ENCODE measurements at places on chromosomes 13 and 19.
A peak's percentile ranks its signal among the peaks of the same experiment; 100 is the strongest.

DNA sequence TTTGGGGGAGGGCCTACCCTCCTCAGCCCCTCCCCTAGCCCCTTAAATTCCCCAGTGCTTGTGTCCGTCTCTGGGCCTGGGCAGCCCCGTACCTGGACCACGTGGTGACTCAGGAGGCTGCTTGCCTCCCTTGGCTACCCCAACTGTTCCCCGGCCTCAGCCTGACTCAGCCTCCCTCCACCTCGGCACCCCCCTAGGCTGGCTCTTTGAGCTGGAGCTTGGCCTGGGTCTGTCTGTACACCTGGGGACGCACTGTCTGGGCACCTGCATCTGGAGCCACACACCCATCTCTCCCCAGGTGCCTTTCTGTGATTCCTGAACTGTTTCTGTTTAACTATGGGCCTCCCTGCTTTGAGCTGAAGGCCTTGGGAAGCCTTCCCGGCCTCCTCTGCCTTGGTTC is 1.8 kb upstream of the KLK14 start:
- no peak for DNase-seq

GRCh38 chr19:48633148-48634035 is 3.8 kb downstream of the DBP start:
- DNase-seq: no peak

- DNase-seq: no peak
These were observed 3.0 kb downstream of the ANKRD10 start for GRCh38 chr13:110911880-110912279.

DNA sequence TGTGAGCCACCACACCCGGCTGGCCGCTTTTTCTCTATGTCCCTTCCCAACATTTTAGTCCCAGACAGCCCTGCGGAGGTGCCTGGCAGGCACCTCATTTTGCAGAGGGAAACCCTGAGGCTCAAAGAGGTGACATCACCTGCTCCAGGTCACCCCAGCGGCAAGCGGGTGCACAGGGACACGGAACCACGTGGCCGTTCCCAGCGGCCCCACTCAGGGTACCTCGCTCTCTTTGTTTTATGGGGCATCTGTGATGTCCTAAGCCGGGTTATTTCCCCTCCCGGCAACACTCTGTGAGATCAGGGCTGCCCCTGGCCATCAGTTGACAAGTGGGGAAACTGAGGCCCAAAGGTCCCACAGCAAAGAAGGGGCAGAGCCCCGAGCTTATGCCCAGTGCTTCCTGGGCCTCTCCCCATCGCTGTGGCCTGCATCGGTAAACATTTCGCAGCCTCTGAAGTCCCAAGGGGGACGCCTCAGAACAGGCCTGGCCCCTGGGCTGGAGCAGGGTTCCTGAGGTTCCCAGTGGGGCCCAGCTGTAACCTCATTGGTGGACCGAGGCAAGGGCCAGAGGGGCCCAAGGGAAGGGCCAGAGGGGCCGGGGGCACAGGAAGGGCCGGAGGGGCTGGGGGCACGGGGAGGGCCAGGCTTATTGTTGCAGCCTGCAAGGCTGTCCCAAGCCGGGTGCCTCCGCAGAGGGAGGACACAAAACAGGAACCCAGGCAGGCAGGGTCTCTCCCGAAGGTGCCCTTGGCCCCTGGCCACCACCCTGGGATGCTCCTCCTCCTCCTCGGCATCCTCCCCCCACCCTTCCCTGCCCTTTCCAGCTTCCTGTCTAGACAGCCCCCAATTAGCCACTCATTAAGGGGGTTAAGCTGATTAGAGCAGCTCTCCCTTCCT is 39.0 kb downstream of the SMIM24 start:
- no peak for DNase-seq

- DNase-seq: no peak
These were observed 2.7 kb downstream of the KIRREL2 start for GRCh38 chr19:35859414-35859813.

- no peak for DNase-seq
These were observed 101.3 kb downstream of the GNG7 start for GRCh38 chr19:2600914-2601870.

- DNase-seq: no peak
These were observed 223.6 kb downstream of the TM9SF2 start for GRCh38 chr13:99724633-99725517.

DNA sequence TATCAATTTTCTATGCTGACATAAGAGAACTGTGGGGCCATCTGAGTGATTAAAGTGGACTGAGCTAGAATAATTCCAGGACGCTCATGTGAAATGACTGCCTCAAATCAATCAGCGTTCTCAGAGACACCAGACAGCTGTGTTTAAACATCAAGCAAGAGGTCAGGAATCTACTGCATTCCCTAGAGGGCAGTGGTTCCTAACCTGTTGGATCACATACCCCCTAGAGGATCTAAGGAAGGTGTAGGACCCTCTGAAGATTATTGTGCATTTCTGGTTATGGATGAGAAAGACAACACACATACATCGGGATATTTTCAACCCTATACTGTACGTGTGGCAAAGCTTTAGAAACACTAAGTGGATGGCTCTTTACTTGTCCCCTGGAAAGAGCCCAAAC is 51.8 kb upstream of the FREM2 start:
- DNase-seq: no peak

- DNase-seq: no peak
These were observed 8.8 kb downstream of the ELOF1 start for GRCh38 chr19:11550265-11550664.

DNA sequence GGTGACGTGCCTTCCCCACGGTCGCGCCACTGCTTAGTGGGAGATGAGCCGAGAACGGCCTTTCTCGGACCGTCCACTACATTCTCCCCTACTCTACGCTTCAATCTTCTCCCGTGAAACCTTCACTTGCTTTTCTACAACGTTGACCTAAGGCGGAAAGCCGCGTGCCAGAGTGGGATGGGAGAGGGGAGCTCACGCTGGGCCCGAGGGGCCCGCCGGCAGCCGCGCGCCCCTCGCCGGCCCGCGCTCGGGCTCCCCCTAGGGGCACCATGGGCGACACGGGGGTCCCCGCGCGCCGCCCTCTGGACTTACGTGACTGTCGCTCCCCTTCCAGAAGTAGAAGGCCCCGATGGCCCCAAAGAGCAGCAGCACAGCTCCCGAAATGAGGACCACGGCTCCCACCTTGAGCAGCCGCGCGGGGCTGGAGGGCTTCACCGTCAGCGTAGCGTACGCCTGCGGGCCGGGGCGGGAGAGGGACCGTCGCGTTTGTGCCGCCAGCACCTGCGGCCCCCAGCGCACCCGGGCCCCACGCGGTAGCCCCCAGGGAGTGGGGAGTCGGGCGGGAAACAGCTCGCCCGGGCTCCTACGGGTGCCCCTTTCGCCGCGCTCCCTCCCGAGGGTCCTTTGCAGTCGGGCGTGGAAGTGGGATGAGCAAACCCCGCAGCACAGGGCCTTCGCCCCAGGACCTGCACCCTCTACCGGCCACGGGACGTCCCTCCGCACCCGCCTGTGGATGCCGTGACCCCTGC is 727 bp downstream of the CNMD start:
- DNase-seq: peak; percentile 4

GRCh38 chr13:49240017-49240416 is 7.7 kb upstream of the CDADC1 start:
- peak; percentile 45 for DNase-seq

DNA sequence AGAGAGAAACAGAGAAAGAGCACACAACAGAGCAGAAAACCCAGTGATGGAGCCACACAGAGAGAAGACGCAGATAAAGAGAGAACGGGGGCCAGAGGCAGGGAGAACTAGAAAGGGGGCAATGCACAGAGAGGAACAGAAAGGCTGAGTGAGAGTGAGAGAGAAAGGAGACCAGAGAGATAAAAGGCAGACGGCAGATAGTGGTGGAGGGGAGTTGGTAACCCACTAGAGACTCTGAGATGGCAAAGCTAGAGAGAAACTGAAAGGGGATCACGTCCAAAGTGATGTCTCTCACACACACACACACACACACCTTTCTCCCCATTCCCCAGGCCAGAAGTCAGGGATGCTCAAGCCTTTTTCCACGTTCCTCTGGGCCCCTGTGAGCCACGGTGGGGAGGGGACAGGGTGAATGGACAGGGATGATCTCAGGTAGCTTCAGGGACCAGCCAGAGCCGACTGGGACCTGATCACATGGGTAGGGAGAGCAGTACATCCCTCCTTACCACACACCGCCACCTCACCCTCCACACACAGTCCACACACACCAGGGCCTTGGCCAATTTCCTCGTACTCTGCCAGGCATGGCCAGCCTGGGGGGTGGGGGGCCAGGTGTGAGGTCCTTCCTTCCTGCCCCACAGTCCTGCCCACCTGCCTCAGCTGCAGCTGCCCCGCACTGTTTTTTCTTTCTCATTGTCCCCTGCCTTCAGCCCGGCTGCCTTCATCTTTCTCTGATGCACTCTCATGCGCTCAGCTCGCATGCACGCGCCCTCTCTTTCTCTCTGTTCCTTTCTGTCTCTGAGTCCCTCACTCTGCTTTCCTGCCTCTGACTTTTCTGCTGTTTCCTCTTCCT is 22.5 kb upstream of the POU2F2 start:
- no peak for DNase-seq

- DNase-seq: no peak
These were observed 1030.4 kb upstream of the ATXN8OS start for GRCh38 chr13:69077267-69077666.

- DNase-seq: no peak
These were observed 74.8 kb upstream of the XPO4 start for GRCh38 chr13:20977394-20977793.

- no peak for DNase-seq
These were observed 59.3 kb upstream of the URI1 start for GRCh38 chr19:29882719-29883105.

GRCh38 chr19:4015705-4016402 is 8.3 kb downstream of the PIAS4 start:
- no peak for DNase-seq

DNA sequence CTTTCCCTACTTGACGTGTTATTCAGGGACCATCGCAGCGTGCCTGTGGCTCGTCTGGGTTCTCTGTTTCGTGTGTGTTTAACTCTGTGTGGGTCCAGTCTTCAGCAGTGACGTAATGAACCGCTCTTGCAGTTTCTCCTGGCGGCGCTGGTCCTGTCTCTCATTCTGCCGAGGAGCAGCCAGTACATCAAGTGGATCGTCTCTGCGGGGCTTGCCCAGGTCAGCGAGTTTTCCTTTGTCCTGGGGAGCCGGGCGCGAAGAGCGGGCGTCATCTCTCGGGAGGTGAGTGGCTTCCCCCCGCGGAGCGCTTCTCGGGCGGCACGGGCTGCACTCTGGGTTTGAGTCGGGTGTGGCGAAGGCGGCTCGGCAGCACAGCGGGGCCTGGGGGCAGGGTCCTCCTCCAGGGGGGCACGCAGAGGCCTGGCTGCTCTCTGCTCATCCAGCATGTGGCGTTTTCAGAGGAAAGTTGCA is 36.3 kb upstream of the TFDP1 start:
- no peak for DNase-seq
